ENCODE measurements at places on chromosomes 1 and 21. TPM values are rescaled to one million over a fixed set of nuclear protein-coding genes. Genes with fewer than 3 reads are reported as not detected.

DNA sequence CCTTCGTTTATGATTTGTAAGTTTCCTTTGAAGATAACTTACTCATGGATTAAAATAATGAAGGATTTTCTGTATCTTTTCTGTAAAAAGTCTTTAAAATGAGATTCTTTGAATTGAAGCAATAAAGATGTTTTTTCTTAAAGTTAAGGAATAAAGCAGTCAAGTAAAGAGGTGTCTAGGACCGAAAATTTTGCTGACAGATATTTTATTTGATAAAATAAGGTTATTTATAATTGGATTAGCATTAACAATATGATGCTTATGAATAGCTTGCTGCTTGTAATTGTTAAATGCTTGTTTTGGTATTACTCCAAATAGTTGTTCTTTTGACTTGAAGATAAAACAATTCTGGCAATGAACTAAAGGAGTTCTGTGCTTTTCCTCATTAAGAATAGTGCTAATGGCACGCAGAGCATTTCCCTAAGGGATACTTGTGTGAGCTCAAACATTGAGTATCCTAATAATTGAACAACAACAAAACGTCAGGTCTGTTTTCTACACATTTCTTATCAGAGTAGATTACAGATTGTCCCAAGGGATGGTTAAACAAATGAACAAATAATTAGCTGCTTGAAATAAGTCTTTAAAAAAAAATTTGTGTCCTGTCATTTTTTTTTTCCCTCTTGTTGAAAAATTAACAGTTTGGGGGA, 16.6 kb downstream of the TSNAX start:
- DNase-seq: no peak

The CNIH3 gene
- 1.9 TPM for total RNA-seq

GRCh38 chr1:179930867-179931266, 23.7 kb upstream of the CEP350 start:
- DNase-seq: no peak

- DNase-seq: no peak
Observed at GRCh38 chr1:23577056-23578004, 18.0 kb upstream of the ID3 start.

DNA sequence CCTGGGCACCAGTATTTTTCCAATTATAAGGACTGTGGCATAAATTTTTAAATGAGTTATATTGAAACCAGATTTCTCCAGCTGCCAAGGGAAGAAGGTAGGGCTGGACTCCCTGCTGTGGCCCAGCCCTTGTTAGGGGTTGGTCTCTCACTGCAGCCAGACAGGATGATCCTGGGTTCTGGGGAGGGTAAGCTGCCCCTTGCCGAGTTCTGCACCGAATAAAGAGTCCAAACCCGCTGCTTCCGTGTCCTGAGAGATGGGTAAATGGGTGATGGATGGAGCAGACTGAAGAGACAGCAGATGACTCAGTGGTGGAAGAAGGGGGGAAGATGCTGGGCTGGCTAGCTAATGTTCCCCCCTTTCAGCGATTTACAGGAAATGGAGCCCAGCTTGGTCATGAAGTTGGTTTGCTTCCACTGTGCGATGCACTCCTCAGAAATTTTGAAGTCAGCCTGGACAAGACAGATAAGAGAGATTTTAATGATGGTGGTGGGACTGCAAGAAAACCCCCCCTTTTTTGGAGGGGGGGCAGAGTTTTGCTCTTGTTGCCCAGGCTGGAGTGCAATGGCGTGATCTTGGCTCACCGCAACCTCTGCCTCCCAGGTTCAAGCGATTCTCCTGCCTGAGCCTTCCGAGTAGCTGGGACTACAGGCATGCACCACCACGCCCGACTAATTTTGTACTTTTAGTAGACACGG, 41.4 kb downstream of the YARS1 start:
- peak; percentile 14 for DNase-seq

The TEDDM1 gene
- not detected for total RNA-seq

The SPATA45 gene
- not detected for total RNA-seq

DNA sequence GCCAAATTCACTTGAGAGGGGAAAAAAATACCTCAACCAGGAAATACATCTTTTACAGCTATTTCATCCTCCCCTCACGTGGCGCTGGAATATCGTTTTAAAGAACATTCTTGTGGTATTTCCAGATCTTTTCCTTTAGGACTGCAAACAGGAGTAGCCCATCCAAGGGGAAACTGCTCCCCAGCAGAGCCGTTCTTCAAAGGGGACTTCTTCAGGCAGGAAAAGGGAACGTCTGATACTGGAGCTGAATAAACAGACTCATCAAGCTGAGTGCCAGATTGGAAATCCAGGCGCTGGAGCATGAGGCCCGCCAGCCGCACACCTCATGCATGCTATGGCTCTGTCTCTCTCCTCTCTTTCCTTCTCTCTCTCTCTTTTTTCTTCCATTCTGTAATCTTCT, 34.0 kb upstream of the PROX1 start:
- no peak for DNase-seq
